ENCODE measurements at places on chromosomes 7 and 10. TPM values are rescaled to one million over a fixed set of nuclear protein-coding genes. Genes with fewer than 3 reads are reported as not detected.

The FGFR2 gene
- total RNA-seq, result not detected

The SEMA3E gene
- not detected for total RNA-seq

The CALML3 gene
- not detected for total RNA-seq

The MSMB gene
- total RNA-seq, result not detected

The CPA2 gene
- total RNA-seq, result not detected

The OPN1SW gene
- not detected for total RNA-seq

The TECTB gene
- not detected for total RNA-seq

The TDRD1 gene
- not detected for total RNA-seq

The TLX1 gene
- not detected for total RNA-seq

The DYDC2 gene
- not detected for total RNA-seq

The ADAM22 gene
- 0.23 TPM for total RNA-seq

The CFAP43 gene
- total RNA-seq, result not detected

The FUOM gene
- total RNA-seq, result 1.4 TPM

The WNT16 gene
- 0.15 TPM for total RNA-seq

The PLXNA4 gene
- 0.03 TPM for total RNA-seq

The ADRB1 gene
- total RNA-seq, result not detected

The SLC18A2 gene
- not detected for total RNA-seq

The CACNA2D1 gene
- 37.4 TPM for total RNA-seq

The NRF1 gene
- total RNA-seq, result 11.1 TPM

The TRUB1 gene
- total RNA-seq, result 19.5 TPM

The KCNH2 gene
- not detected for total RNA-seq

The OR6B1 gene
- not detected for total RNA-seq

The ENTPD1 gene
- not detected for total RNA-seq

The ITIH5 gene
- total RNA-seq, result not detected

The ZNF425 gene
- total RNA-seq, result 2.2 TPM

The SPDYE16 gene
- not detected for total RNA-seq

The EMX2 gene
- total RNA-seq, result not detected

The OR2A7 gene
- not detected for total RNA-seq

The LIPJ gene
- not detected for total RNA-seq

The GLI3 gene
- total RNA-seq, result 13.5 TPM

The SFTPA2 gene
- not detected for total RNA-seq

The SMARCD3 gene
- 32.2 TPM for total RNA-seq

The ANKRD61 gene
- total RNA-seq, result not detected

The TCAF2 gene
- total RNA-seq, result 2.0 TPM

The BLNK gene
- not detected for total RNA-seq

The NKX2-3 gene
- total RNA-seq, result not detected

The PIP gene
- not detected for total RNA-seq

The MCM10 gene
- total RNA-seq, result 8.3 TPM

The CTAGE8 gene
- not detected for total RNA-seq

The PDE6C gene
- not detected for total RNA-seq

The AP1S1 gene
- 176 TPM for total RNA-seq

The YKT6 gene
- 174 TPM for total RNA-seq

The CCDC7 gene
- 3.9 TPM for total RNA-seq

The MYO1G gene
- not detected for total RNA-seq

The HOXA10 gene
- 42.6 TPM for total RNA-seq

The SLC26A5 gene
- total RNA-seq, result not detected

The GIMAP2 gene
- total RNA-seq, result not detected

The SVIL gene
- total RNA-seq, result 0.86 TPM

The SLC13A1 gene
- not detected for total RNA-seq
